ENCODE measurements at places on chromosomes 16 and 17.

- DNase-seq = no peak
Observed at GRCh38 chr16:71230122-71230845, at the start of gene HYDIN. Gene HYDIN, minus strand, starts transcription at chr16:71230722. Its CDS starts 43,827 bp downstream, at chr16:71186895.

DNA sequence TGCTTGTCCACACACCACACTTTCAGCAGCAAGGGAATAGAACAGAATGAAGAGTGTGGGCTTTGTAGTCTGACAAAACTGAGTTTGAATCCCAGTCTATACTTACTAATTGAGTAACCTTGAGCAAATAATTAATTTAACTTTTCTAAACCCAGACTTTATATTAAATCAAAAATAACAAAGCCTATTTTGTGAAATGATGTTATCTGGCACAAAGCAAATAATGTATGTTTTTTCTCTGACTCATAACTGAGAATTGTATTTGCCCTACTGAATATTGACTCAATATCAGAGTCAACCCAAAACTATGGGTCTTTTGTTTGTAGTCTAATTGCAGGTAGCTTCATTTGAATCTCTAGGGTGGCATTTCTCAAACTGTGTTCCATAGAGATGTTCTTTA lies 77.9 kb upstream of the TANC2 start:
- DNase-seq = no peak

DNA sequence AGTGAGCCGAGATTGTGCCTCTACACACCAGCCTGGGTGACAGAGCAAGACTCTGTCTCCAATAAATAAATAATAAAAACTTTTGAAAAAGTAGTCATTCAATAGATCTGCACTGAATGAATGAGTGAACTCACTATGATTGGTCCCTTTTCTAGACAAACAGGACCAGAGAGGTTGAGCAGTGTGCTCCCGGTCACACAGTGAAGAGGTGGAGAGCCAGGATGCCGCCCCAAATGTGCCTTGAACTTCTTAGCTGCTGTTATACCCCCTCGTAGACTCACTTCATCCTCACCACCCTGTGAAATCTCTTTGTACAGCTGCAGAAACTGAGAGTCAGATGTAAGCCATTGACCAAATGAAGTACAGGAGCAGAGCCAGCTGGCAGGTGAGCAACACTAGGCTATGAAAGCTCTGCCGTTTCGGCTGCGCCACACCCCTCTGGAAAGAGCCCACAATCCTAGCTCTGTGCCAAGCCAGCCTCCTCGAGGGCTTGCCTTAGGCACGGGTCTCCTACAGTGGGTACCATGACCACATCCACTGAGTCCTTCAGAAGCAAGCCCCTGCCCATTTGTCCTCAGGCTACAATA lies 7.8 kb upstream of the KIAA0513 start:
- no peak for DNase-seq

- DNase-seq = peak; percentile 96
Observed at GRCh38 chr16:18789850-18790706, at the start of gene RPS15A. Gene RPS15A, minus strand, starts transcription at chr16:18790334. Its CDS starts 1,221 bp downstream, at chr16:18789113.

DNA sequence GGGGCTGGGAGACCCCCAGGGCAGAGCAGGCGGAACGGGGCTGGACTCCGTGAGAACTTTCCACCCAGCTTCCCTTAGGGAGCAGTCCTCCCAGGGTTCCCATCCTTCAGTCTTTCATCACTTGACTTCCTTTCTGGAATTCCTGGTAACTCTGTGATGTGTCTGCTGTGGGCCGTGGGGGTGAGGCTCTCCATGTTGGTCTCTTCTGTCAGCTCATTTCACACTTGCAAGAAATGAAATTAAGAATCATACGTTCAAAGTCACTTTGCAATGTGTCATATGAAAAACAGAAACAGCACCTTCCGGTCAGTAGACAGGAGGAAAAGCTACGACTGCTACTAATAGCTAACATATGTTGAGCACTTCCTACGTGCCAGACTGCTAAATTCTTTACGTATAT lies 5.4 kb upstream of the BBS2 start:
- DNase-seq = no peak
